Stimulated activated CD4-positive, alpha-beta T cell treated with anti-CD3 and anti-CD28 coated beads, Interleukin-4, amount 100 ng/mL, for 1 hour (primary cell): ENCODE measurements at places on chromosomes 11 and 22.

- DNase-seq: no peak
These were observed 33.7 kb downstream of the CSRP3 start for GRCh38 chr11:19168090-19168489.

DNA sequence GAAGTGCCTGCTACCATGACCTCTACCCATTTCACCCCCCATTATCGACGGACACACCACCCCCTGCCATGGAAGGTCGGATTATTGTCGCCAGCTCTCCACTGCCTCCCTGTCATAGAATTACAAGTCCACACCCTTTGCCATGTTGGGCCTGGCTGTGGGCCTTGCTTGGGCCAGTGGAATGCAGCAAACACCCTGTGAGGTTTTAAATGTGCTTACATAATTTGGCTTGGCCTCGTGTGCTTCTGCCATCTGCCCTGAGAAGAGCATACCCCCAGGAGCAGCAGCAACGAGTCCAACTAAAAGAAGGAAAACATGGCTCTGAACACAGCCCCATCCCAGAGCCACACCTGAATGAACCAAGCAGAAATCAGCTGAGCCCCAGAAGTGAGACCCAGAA lies 94.1 kb upstream of the PRDM11 start:
- DNase-seq: no peak

DNA sequence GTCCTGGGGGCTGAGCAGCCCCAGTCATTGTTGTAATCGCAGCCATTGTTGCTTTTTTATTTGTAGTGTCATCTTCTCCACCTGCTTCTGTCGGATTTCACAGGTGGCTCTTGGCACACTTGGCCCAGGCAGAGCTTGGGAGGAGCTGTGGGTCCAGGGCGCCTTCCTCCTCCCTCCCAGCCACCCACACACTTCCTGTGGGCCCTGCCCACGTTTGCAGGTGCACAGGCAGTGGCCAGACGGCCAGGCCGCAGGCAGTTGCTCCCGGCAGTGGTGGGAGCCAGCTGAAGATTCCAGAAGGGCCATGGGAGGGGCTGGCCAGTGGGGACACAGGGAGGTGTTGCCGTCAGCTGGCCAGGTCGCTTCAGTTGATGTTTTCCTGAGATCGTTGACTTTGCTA lies 1191.9 kb downstream of the BRD1 start:
- DNase-seq: no peak

DNA sequence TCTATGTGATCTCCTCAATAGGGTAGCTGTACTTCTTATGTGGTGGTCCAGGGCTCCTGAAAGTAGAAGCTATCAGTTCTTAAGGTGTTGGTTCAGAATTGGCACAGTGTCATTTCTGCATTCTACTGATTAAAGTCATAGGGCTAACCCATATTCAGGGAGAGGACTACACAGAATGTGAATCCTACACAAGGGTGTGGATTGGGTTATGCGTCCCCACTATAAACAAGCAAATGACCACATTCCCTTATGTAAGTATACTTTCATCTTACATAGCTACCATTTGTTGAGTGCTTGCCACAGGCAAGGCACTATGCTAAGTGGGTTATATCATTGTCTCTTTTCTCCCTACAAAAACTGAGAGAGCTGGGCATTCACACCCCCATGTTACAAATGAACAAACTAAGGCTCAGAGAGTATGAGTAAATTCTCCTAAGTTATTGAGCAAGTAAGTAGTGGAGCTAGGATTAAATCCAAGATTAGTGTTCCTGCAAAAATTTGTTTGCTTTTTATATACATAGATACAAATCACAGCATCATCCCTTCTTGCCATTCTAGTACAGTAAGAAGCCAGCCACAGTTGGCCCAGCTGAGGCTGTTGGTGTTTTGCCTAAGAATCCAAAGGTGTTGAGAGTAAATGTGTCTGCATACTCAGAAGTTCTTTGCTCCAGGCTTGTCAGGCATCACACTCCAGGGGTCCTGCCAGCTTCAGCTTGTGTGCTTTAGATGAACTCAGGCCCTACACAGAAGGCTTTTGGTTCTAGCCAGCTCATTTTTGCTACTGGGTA lies 157.8 kb downstream of the KIF18A start:
- DNase-seq: no peak

DNA sequence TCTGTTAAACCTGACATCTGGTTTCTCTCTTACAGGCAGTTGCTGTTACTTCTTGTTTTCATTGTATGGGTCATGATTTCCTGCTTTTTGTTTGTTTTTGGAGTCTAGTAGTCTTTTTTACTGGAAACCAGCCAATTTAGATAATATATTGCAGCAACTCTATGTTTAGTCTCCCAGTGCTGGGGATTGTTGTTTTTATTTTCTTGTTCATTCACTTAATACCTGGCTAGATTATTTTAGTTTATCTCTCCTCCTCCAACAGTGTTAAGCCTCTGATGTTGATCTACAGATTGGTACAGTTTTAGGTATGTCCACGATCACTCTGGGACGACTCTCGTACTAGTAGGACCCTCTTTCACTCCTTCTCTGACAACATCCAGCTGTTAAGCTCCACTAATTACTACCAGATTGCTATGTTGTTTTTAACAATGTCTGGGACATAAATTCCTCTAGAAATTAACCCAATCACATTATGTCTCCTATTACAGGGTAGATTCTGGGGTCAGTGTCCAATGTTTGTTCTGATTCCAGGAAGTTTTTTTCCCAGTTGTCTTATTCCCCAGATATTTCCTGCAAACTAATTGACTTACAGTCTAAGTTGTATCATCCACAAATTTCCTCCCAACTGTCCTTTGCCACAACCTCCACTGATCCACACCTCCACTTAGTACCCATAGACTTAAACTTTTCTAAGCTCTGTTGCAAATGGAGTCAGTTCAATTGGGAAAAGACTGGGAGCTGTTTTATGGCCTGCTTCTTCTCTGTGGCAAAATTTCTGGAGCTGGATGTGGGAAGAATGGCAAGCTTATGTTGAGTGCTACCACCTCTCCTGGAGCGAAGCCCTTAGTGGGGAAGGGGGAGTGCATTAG lies 1280.6 kb upstream of the CNTN5 start:
- no peak for DNase-seq

- no peak for DNase-seq
These were observed 18.7 kb upstream of the ACER3 start for GRCh38 chr11:76841923-76842452.
